ENCODE measurements at places on chromosomes 2 and 18.

DNA sequence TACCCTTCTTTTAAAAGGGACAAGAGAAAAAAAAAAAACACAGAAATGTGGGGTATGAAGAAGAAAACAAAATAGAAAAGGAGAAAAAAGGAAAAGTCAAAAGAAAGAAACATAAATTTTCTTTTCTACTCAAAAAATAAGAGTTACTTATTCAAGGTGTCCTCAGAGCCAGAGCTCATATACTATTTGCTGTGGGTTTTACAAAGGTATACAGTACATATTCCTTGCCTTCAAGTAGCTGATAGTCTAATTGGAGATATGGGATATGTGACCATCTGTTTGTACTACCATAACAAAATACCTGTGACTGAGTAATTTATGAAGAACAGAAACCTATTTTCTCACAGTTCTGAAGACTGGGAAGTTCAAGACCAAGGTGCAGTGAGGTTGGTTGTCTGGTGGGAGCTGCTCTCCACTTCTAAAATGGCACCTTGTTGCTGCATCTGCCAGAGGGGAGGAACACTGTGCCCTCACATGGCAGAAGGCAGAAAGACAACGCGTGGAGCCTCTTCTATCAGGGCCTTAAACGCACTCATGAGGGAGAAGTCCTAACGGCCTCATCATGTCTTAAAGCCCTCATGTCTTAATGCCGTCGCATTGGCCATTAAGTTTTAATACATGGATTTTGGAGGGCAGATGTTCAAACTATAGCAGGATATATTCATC is 33.9 kb downstream of the NBAS start:
- no peak for DNase-seq

DNA sequence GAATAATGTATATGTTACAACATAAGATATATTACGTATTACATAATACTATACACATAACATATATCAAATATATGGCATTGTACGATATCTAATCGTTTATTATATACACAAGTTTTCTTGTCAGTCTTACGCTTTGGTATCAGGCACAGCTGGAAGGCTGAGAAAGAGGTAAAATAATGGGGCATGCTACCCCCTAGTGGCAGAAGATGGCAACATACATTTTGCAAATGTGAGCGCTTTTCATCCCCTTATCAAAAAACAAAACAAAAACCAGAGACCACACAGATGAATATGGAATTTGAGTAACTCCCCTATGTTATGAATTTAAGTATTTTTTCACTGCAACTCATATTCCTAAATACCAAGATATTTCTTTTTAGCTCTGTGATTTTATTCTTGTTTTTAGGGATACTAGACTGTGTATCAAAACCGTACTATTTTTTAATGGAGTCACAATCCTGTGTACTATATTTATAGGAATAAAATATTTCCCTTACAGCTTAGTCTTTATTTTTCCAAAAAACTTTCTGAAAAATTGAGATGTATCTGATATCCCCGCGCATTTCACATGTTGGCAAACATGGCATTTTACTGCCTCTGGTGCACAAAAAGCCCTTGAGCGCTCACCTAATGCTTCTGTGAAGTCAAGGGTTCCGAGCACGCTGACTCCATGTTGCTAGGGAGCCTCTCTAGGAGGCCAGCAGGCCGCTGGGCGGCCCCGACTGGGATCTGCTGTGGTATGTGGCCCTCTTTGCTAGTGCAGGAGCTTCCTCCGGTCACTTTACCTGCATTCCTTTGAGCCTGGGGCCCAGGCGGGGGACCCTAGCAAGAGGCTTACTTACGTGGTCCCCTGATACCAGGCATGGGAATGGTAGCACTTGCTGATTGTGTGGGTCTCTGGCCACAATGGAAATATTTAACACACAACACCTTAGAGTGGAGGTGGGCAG is 62.5 kb downstream of the SLC4A3 start:
- no peak for DNase-seq

- peak; percentile 59 for DNase-seq
These were observed 74.3 kb upstream of the TSPYL6 start for GRCh38 chr2:54330162-54330925.

DNA sequence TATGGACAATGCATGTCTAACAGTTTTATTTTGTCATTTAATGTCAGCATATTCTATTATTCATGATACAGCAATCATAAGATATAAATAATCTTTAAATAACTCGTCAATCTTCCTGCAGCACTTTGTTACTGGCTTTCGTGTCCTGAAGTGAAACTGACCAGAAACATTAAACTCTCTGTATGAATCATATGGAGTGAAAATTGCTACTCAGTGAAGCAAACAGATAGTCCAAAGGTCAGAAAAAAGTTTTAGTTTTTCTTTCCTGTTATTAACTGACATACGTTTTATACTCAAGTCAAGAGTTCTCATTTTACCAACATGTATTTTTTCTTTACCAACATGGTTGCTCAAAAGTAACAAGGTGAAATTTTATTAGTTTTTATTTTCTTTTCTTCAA is 106.8 kb upstream of the GALNT5 start:
- no peak for DNase-seq

DNA sequence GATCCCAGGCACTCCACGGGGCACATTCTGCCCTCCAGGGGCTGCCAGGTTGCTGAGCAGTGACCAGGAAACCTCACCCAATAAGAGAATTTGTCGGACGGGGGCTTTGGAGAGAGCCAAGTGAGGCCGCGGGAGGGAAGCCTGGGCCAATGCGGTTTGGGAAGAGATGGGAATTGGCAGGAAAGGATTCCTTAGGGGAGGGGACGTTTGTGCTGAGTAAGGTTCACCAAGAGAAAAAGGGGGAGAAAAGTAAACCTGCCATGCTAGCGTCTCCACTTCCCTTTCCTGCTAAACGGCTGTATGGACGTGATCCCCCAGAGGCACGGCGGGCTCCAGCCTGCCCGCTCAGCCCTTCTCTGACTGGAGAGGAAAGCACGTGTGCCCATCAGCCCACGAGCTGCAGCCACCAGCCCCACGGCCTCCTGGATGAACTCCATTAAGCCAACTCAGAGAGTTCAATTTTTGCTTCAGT is 194.4 kb upstream of the ID2 start:
- no peak for DNase-seq

GRCh38 chr2:177889818-177890460 is 182.6 kb downstream of the PDE11A start:
- no peak for DNase-seq
